Activated naive CD8-positive, alpha-beta T cell treated with anti-CD3 and anti-CD28 coated beads for 36 hours (primary cell): ENCODE measurements at places on chromosomes 6 and 20.

GRCh38 chr6:166554316-166554715 lies 32.2 kb downstream of the RAMACL start:
- no peak for DNase-seq

- no peak for DNase-seq
Observed at GRCh38 chr6:18350712-18351111, 36.4 kb upstream of the RNF144B start.

GRCh38 chr6:10759884-10760329 lies 12.3 kb downstream of the TMEM14B start:
- DNase-seq: no peak

DNA sequence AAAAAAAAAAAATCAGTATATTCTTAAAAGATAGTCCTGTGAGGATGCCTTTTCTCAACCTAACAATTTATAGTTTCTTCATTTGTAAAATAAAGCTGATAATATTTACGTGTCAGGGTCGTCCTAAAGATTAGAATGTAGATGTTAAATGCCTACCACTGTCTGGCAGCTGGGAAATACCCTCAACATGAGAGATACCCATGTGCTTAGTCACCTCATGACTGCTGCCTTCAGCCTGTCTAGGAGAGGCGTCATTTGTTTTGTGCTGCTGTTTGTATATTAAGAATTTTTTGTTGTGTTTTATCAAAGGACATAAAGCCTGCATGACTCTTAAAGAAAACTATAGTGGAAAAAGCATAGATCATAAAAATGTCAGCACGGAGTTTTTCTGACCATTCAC lies 9.5 kb downstream of the FAM120B start:
- no peak for DNase-seq

DNA sequence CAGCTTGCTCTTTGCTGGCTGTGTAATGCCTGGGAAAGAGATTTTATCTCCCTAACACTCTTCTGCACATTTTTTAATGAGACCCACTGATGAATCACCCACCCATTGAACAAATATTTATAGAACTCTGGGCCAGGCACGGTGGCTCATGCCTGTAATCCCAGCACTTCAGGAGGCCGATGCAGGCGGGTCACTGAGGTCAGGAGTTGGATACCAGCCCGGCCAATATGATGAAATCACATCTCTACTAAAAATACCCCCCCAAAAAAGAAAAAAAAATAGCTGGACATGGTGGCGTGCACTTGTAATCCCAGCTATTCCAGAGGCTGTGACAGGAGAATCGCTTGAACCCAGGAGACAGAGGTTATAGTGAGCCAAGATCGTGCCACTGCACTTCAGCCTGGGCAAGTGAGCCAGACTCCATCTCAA lies 82.1 kb upstream of the SIRPA start:
- DNase-seq: no peak

- DNase-seq: no peak
Observed at GRCh38 chr6:42302411-42302810, 84.8 kb upstream of the MRPS10 start.

DNA sequence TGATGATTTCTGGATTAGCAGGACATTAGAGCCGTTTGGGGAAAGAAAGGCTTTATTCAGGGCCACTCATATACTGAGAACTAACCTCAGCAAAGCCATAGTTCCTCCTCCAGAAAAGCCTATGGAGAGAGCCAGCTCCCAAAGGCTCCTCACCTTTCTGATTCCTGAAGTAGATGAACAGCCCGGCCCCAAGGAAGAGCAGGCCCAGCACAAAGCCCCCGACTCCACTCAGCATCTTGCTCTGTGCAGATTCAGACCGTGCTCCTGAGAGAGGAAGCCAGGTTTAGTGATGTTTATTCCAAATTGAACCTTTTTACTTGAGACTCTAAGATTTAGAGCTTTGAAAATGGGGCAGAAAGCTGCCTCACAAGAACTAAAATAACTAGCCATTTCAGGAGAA lies 9.1 kb downstream of the HLA-DRB1 start:
- DNase-seq: no peak

DNA sequence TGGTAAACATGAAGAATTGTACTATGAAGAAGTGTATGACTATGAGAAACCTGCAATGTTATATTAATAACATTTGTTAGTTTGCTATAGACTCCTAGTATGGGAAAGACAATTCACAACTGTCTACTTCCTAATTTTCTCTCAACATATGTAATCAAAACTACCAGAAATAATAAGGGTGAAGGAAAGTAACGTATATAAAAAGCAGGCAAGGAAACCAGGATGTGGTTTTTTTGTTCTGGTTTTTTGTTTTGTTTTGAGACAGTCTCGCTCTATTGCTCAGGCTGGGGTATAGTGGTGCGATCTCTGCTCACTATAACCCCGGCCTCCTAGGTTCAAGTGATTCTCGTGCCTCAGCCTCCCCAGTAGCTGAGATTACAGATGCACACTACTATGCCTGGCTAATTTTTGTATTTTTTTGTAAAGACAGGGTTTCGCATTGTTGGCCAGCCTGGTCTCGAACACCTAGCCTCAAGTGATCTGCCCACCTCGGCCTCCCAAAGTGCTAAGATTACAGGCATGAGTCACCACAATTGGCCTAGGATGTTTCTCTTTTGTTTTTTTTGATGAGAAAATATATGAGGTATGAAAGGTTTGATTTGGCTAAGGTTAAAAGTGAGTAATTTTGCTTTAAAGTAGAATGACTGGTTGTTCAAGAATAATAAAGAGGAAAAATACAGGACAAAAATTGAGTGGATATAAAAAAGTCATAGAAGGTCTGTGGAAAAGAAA lies 83.1 kb downstream of the PTCHD4 start:
- DNase-seq: no peak

- no peak for DNase-seq
Observed at GRCh38 chr6:75952128-75952527, 120.3 kb downstream of the IMPG1 start.

DNA sequence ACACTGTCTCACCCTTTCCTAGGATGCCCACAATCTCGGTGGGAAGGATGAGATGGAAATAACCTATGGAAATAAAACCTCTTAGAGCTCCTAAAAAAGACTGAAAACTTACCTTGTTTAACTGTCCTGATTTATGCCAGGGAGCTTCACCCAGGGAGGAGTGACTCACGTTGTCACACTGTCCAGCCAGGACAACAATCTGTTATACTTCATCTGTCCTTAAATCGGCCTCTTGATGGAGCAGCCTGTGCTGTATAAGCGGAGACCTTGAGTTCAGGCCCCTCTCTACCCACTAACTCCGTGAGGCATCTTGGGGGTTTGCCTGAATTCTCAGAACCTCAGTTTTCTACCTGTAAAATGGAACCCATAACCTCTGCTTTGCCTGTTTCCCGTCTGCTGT lies 9.2 kb upstream of the KIAA1755 start:
- no peak for DNase-seq

- DNase-seq: no peak
Observed at GRCh38 chr6:144415014-144415413, 129.9 kb downstream of the UTRN start.

GRCh38 chr20:57594092-57594951 lies 25.9 kb downstream of the ZBP1 start:
- DNase-seq: peak; percentile 40

GRCh38 chr6:26268659-26269402 lies 96.2 kb upstream of the BTN3A2 start:
- DNase-seq: peak; percentile 30

GRCh38 chr20:4012589-4012988 lies 2.8 kb downstream of the RNF24 start:
- DNase-seq: no peak

DNA sequence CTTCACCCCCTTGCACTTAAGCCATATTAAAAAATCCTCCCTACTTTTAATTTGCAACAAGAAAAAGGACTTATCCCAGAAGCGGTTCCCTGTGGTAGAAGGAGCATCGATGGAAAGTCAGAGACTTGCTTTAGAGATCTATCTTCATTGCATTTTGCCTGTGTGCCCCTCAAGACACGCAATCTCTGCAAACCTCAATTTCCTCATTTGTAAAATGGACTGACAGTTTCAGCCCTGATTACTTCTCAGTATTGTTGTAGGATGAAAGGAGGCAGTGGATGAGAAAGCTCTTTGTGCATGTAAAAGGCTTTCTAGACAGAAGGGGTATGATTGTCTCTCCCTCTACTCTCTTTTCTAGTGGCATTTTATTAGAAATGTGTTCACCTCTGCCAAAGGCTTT lies 410.2 kb downstream of the CDC5L start:
- DNase-seq: no peak

DNA sequence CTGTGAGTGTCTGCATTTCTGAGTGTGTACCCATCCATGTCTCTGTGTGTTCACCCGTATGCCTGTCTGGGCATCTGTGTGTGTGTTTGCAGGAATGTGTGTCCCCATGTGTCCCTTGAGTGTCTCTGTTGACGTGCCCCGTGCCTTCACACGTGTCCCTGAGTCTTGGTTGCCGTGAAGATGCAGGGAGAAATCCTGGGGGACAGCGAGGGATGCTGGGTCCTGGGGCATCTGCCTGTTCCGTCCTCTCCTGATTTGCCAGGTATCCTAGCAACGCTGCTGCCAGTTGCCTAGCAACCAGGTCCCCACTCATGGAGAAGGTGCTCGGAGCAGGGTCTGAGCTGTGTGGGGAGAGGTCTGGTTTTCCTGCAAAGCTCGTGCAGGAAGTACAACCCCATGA lies 6.0 kb upstream of the LKAAEAR1 start:
- DNase-seq: no peak

GRCh38 chr20:40902661-40903060 lies 126.0 kb upstream of the TOP1 start:
- no peak for DNase-seq

GRCh38 chr6:109406196-109406595 lies 23.9 kb upstream of the CD164 start:
- no peak for DNase-seq

- no peak for DNase-seq
Observed at GRCh38 chr6:159267165-159267564, 98.0 kb downstream of the FNDC1 start.

- DNase-seq: no peak
Observed at GRCh38 chr6:130520221-130520620, 154.4 kb downstream of the TMEM200A start.

- no peak for DNase-seq
Observed at GRCh38 chr6:37619641-37620040, 78.0 kb downstream of the MDGA1 start.

- no peak for DNase-seq
Observed at GRCh38 chr6:19643713-19644112, 193.5 kb upstream of the ID4 start.

DNA sequence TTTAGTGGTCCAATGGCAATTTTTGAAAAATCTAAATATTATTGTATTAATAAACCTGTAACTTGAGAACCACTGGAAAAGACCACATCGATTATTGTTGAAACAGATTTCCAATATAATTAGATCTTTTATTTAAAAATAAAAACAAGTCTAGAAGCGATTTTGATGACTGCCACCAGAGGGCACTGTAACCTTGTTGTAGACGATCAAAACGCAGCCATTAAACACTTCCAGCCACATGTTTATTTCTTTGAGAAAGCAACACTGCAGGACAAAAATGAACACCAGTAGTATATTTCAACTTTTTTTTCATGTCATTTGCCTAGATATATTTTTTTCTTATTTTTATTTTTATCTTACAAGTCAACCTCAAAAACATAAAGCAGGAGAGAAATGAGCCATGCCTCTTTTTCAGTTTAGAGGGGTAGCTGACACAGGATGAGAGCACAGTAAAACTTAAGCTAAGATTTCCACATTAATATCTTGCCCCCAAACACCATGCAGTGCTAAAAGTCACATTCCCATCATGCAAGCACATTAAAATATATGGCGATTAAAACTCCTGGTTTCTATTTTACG lies 115.4 kb downstream of the OPRM1 start:
- DNase-seq: peak; percentile 24

GRCh38 chr6:148144917-148145521 lies 197.6 kb upstream of the SASH1 start:
- peak; percentile 41 for DNase-seq

DNA sequence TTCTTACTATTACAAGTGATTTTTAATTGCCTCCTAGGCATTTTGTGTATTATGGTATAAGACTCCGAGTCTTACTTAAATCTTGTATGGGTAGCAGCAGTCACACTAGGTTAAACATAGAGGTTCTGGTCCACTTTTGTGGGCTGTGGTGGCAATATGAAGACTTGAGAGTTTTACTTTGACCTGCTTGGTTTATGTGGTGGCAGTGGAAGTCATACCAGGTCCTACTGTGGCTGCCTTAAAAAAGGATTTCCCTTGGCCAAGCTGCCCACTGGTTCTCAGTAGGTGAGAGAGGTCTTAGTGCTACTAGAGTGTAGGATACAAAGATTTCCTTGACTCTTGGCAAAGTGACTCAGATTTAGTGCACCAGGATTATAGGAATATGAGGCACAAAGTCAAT lies 44.2 kb upstream of the NKAIN2 start:
- no peak for DNase-seq

DNA sequence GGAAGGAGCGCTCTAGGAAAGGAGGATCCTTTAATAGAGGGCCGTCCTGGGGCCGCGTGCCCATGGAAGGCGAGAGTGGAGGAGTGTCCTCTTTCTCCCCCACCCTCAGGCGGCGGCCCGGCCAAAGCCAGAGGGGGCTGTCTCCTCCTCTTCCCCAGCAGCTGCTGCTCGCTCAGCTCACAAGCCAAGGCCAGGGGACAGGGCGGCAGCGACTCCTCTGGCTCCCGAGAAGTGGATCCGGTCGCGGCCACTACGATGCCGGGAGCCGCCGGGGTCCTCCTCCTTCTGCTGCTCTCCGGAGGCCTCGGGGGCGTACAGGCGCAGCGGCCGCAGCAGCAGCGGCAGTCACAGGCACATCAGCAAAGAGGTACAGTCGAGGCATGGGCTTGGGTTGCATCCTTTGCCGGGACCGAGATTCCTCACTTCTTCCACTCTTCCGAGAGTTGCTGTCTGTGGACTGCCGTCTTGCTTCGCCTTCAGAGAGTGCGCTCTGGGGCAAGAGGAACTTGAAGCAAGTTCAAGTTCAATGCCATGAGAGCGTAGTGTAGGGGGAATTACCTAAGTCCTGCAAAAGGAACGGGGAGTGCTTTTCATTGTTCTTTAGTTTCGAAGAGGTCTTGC lies at the start of gene LAMA2:
Gene LAMA2 (plus strand): TSS at position 148 of the 621 bp plus-strand sequence. CDS start 108 bp downstream, at position 256.
- DNase-seq: peak; percentile 24

DNA sequence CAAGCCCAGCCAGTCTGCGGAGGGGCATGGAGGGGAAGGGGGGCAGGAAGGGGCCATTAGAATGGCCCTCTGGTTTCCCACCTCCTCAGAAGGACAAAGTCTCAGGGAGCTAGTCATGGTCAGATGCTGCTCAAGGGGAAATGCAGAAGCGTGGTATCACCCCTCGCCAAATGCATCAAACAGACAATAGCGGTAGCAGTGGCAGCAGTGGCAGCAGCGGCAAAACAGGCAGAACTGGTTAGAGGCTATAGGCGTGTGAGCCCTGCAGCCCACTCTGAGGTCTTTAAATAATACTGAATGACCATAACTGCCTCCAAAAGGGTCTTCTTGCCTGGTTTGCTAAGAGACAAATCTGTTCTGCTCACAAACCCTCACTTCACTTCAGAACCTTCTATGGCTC lies 186.7 kb downstream of the TFAP2C start:
- DNase-seq: no peak

GRCh38 chr6:13375360-13375878 lies 47.1 kb upstream of the TBC1D7 start:
- DNase-seq: peak; percentile 71

DNA sequence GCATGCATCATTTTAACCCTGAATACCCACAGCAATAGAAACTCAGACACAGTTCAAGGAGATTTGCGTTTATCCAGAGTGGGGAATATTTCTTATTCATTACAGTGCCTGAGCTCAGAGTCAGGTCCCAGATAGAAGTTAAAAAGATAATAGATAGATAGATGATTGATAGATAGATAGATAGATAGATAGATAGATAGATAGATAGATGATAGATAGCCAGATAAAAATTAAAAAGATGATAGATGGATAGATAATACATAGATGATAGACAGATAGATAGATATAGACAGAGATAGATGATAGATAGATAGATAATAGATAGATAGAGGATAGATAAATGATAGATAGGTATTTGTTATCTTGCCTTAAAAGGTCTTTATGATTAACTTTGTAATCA lies 184.7 kb downstream of the MYLK4 start:
- no peak for DNase-seq
